ENCODE measurements at places on chromosomes 7 and 10.

GRCh38 chr7:107966711-107967110, 36.2 kb downstream of the LAMB1 start:
- DNase-seq: no peak

- no peak for DNase-seq
Measured at GRCh38 chr7:78074713-78075112, 276.1 kb downstream of the PHTF2 start.

GRCh38 chr7:129072479-129073011, 17.6 kb upstream of the TNPO3 start:
- DNase-seq: no peak

- no peak for DNase-seq
Measured at GRCh38 chr7:29609162-29610037, 45.8 kb downstream of the PRR15 start.

GRCh38 chr10:3102720-3103427, 35.5 kb downstream of the PFKP start:
- DNase-seq: no peak

GRCh38 chr7:24227603-24228359, 56.2 kb upstream of the NPY start:
- DNase-seq: no peak

- no peak for DNase-seq
Measured at GRCh38 chr7:80278737-80279136, 144.1 kb downstream of the GNAI1 start.

- DNase-seq: no peak
Measured at GRCh38 chr7:135514856-135515255, 5.0 kb upstream of the CNOT4 start.

GRCh38 chr7:134463751-134464150, 4.9 kb upstream of the AKR1B1 start:
- DNase-seq: no peak

- no peak for DNase-seq
Measured at GRCh38 chr10:117360994-117361667, 14.1 kb downstream of the PDZD8 start.

GRCh38 chr10:45227456-45227855, 88.0 kb downstream of the OR13A1 start:
- no peak for DNase-seq

DNA sequence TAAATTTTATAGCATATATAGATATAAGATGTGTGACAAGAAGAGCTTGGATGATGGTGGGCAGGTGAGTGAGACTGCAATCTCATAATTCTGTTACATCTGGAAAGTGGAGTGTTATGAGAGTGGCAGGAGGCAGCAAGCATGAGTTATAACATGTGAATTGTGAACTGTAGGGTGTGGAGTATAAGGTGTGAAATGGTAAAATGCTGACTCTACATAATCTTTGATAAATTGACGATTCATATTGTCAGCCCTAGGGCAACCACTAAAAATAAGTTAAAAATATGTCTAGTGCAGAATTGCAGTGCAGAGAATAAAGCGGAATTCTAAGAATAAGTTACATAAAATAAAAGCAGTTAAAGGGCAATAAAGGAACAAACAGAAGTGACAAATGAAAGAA, 74.8 kb upstream of the AKR1E2 start:
- no peak for DNase-seq

- no peak for DNase-seq
Measured at GRCh38 chr7:131071786-131072504, 255.7 kb upstream of the MKLN1 start.

GRCh38 chr10:22690158-22690557, 24.2 kb downstream of the PIP4K2A start:
- no peak for DNase-seq

DNA sequence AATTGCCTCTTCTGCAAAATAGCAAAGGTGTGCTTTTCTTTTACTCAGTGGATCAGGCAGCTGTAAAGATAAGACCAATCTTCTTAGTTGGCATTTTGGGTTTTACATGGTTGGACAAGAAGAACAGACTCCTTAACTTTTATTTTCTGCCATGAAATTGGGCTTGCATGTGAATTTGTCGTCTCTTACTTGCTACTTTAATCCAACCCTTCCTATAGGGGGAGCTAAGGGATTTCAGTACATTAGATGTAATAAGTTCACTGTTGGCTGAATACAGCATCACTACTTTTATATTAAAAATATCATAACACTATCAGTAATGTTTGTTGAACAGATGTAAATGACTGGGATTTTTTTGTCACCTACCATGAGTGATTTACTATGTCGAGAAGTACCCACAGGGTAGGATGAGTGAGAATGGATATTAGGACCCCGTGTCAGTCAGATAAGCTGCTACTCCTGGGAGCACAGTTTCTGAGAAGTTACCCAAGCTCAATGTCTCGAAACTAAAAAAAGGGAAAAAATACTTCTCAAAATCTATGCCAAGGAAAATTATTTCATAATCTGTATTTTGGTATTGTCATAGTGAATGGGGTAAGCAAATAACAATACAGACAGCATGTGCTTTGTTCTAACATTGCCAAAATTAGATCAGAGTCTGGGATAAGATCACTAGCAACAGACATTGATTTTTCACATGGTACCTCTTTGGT, 127.4 kb upstream of the AGR3 start:
- no peak for DNase-seq

GRCh38 chr10:106189292-106189691, 975.2 kb downstream of the SORCS1 start:
- DNase-seq: no peak

- no peak for DNase-seq
Measured at GRCh38 chr7:117195361-117196029, 127.4 kb downstream of the WNT2 start.

DNA sequence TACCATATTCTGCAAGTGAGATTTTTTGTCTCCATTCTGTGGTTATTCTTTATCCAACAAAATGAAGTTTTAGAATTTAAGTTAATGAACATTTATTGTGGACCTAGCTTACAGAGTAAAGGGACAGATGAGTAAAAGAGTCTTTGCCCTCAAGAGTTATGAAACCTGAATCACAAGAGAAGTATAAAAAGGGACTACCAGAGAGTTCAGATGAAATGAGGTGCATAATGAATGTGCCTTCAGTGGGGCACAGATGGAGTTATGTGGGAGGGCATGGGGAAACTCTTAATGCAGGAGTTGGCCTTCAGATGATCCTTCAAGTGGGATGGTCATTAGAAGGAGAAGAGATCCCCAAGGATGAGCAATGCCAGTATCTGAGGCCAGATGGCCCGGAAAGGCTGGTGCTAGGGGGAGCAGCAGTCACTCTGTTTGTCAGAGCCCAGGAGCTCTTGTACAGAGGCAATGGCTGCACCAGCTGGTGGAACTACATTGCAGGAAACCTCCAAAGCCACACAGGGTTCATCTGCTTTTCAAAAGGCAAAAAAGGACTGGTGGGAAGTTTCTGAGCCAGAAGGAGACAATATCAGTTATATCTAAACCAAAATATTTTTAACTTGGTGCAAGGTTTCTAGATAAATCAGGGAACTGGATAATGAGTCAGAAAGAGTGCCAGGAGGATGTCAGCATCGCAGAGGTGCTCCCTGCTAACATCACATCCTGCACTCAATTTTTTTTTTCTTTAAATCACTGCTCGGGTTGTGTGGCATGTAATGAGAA, 162.0 kb downstream of the KLF6 start:
- DNase-seq: peak; percentile 11

- no peak for DNase-seq
Measured at GRCh38 chr10:14456870-14457266, 126.1 kb upstream of the FRMD4A start.

DNA sequence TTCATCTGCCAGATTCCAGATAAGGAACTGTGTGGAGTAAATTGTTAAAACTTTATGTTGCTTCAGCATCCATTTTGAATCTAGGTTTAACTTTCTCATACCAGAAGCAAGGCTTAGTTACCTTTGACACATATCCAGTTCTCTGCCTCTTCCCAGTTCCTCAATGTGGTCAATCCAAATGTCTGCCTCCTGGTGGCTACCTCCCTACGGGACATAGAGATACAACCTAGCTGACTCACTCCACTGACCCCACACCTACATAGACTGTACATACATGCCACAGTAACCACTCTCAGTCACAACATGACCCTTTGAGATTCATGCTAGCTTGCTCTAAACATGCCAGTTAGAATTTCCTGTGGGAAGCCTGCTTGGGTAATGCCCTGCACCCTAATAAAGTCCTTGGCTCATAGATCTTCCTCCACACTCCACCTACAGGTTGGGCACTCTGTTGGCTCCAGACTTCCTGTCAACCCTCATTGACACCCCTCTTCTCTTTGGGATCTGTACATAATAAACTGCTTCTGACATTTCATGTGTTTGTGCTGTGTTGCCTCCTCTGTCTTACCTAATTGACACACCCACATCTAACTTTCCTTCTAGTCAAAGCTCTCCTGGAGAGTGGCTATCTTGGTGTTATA, 278.1 kb downstream of the HTR7 start:
- no peak for DNase-seq

- no peak for DNase-seq
Measured at GRCh38 chr10:79072994-79073645, 4.4 kb downstream of the ZMIZ1 start.

DNA sequence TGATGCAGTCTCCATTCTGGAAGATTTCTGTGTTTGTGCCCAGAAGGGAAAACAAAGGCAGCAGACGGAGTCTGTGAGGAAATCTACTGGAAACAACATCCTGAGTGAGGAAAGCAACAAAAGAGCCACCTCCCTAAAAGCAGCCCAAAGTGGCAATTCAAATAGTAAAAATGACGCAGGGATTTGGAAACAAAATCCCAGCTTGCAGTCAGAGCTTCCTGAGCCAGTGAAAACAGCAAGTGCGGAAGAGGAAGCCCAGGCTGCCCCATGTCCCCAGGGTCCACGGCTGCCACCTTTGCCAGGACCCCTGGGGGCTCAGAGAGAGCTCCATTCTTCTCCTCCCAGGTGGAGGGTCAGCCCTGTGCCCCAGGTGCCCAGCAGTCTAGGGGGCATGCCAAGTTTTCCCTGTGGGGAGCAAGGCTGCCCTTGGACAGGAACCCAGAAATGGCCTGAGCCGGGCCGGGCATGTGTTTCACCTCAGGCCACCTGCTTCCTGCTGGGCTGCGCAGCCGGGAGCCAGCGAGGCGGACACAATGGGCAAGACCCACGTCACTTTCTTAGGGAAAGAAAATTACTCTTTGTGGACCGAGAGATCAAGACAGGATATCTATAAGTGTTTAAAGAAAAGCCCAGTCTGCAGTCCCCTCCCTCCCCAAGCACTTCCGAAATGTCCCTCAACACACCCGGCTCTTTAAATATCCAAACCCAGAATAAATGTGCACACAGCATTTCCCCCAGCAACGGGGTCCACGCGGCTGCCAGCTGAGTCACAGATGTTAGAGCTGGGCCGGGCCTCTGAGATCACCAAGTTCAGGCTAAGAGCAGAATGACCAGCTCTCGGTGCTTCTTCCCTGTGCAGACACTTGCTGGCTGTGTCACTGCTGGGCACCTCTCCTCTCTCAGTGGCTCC, 231.1 kb downstream of the ARHGAP12 start:
- no peak for DNase-seq

DNA sequence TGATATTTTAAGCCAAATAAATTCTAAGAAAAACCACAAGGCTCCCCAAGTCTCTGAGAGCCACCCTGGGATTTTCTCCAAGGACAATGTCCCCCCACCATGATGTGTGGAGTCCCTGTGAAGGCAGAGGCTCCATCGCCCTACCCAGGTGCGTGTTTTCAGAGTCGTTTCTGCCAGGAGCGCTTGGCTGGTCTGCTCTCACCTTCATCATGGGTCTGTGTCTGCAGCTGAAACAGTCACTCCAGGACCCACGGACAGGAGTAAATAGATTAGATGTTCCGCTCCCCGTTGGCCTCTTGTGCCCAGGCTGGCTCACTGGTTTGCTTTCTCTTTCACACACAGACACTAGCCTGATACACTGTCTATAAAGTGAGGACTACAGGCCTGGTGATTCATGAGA, 217.5 kb downstream of the SFMBT2 start:
- peak; percentile 27 for DNase-seq

DNA sequence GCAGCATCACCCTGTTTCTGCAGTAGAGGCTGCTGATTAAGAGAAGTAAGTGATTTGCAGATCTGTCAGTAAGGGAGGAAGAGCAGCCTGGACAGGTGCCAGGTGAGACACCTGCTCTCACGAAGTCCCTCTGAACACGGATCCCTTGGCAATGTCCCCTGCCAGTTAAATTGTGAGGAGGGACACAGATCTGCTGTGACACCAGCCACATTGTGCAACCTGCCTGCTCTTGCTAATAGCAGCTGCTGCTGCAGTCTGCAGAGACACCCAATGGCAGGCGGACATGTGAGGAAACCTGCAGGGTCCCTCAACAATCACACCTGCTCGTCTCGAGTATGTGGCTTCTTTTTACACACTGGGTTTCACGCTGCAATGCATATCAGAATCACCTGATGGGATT, 31.9 kb downstream of the ANXA11 start:
- DNase-seq: no peak

- DNase-seq: no peak
Measured at GRCh38 chr10:112842832-112843360, 107.2 kb upstream of the TCF7L2 start.

DNA sequence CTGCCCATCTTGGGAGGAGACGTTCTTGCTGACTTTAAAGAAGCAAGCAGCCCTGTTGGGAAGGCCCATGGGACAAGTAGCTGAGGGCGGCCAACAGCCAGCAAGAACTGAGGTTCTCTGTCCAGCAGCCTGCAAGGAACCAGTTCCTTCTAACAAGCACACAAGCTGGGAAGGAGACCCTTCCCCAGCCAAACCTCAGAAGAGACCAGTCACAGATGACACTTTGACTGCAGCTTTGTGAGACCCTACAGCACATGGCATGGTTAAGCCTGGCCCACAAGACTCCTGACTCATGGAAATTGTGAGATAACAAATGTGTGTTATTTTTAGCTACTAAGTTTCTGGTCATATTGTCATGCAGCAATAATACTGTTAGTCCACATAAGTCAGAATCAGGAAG, 99.9 kb downstream of the PRLHR start:
- no peak for DNase-seq

- no peak for DNase-seq
Measured at GRCh38 chr10:89384474-89385340, 6.9 kb downstream of the IFIT1B start.

GRCh38 chr10:14396411-14397048, 65.8 kb upstream of the FRMD4A start:
- DNase-seq: no peak

- DNase-seq: no peak
Measured at GRCh38 chr10:82811621-82812020, 936.6 kb downstream of the NRG3 start.

GRCh38 chr10:114479836-114480235, 75.5 kb upstream of the AFAP1L2 start:
- DNase-seq: no peak
